ENCODE measurements at places on chromosomes 4 and X. TPM values are rescaled to one million over a fixed set of nuclear protein-coding genes. Genes with fewer than 3 reads are reported as not detected.

DNA sequence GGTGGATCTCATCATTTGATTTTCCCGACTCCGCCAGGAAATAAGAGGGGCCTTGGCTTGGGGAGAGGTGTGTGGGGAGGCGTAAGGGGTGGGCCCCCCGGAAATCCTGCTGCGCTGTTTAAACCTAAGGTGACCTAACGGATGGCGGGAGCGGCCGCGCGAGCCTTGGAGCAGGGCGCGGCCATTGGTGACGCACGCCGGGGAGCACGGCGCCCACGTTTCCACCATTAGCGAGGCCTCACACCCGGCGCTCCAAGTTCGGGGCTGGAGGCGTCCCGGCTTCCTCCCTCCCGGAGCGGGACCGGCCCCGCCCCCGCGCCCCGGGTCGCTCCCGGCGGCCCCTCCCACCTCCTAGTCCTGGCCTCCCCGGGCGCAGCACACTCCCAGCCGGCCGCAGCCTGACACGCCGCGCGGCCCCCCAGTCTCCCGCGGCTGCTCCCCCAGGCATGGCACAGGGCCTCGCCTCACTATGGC lies at the start of gene SMS:
SMS (plus strand) TSS at position 354 of the 474 bp plus-strand sequence; CDS start at position 470, 116 bp downstream.
- H3K27me3 ChIP-seq, result no peaks in the 10 kb centered on the region
- peak; percentile 61 for DNase-seq
- H3K4me1 ChIP-seq, result peaks cover 23% of the 10 kb centered on the region

Gene RAI2
- not detected for total RNA-seq

DNA sequence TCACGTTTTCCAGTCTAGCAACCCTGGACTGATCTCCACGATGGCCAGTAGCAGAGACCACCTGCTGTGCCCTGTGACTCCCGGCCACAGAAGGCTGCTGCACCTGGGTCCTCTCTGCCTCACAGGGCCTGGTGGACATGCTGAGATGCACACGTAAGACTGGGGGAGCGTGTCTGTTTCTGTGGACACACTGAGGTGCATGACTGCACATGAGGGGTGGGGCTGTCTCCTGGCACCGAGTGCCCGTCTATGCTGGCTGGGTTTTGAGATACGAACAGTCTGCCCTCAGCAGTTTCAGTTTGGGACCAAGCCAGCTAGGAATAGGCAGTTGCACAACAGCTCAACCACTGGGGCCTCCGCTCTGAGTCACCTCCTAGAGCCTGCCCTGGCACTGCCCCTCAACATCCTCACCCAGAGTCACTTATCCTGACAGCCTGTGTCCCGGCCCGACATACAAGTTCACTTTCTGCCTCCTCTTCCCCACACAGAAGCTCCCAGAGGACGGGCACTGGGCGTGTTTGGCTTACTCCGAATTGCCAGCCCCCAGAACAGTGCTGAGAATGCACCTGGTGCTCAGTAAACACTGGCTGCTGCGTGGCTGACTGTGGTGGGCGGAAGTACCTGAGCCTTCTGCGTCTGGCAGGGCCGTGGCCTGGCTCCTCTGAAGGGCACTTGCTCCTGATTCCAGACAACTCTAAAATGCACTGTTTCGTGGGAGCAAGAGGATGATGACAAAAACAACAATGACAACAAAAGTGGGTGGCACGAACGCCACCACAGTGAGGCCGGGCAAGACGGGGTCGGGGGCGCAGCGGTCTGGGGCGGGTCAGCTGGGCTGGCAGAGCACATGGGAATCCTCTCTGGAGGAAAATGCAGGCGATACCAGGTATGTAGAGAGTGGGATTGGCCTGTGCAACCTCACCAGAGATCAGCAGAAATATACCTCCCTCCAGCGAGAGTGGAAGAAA lies 30.9 kb downstream of the RNF212 start:
- no peak overlapping the region for H3K4me3 ChIP-seq
- peaks cover 13% of the 10 kb centered on the region for H3K4me1 ChIP-seq
- DNase-seq, result peak; percentile 32
- no peaks in the 10 kb centered on the region for H3K36me3 ChIP-seq
- H3K27ac ChIP-seq, result no peak overlapping the region

Gene GAGE12F
- total RNA-seq, result not detected

Gene ALAS2
- total RNA-seq, result 0.94 TPM

DNA sequence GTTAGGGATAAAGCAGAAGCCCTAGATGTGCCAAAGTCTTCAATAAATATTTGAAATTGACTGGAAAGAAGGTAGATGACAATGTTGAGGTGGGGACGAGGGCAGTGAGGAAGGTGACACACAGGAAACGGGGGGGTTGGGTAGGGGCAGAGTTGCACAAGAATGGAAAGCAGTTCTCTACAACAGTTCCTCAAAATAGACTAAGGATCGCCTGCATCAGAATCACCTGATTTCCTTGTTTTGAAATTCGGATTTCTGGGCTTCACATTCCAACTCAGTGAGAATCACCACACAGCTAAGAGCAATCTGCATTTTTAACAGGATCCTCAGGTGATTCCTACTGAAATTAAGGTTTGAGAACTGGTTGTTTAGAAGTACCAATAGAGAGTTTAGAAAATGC lies 70.6 kb downstream of the ARFIP1 start:
- peak; percentile 77 for DNase-seq
- H3K27ac ChIP-seq, result peak overlapping the region; percentile 46
- peak overlapping the region; percentile 7 for H3K4me3 ChIP-seq
- no peaks in the 10 kb centered on the region for H3K27me3 ChIP-seq
- peaks cover 21% of the 10 kb centered on the region for H3K4me1 ChIP-seq
- H3K36me3 ChIP-seq, result no peaks in the 10 kb centered on the region

- H3K36me3 ChIP-seq, result no peaks in the 10 kb centered on the region
- peak; percentile 9 for DNase-seq
- no peaks in the 10 kb centered on the region for H3K27me3 ChIP-seq
- peaks cover 8% of the 10 kb centered on the region for H3K4me1 ChIP-seq
- no peak overlapping the region for H3K4me3 ChIP-seq
These were observed 105.5 kb downstream of the TMEM164 start for GRCh38 chrX:110108381-110108821.

- H3K27ac ChIP-seq, result no peak overlapping the region
- no peak overlapping the region for H3K4me3 ChIP-seq
- no peak for DNase-seq
- H3K27me3 ChIP-seq, result no peaks in the 10 kb centered on the region
- H3K36me3 ChIP-seq, result no peaks in the 10 kb centered on the region
These were observed 3.2 kb downstream of the CABS1 start for GRCh38 chr4:70337886-70338420.

DNA sequence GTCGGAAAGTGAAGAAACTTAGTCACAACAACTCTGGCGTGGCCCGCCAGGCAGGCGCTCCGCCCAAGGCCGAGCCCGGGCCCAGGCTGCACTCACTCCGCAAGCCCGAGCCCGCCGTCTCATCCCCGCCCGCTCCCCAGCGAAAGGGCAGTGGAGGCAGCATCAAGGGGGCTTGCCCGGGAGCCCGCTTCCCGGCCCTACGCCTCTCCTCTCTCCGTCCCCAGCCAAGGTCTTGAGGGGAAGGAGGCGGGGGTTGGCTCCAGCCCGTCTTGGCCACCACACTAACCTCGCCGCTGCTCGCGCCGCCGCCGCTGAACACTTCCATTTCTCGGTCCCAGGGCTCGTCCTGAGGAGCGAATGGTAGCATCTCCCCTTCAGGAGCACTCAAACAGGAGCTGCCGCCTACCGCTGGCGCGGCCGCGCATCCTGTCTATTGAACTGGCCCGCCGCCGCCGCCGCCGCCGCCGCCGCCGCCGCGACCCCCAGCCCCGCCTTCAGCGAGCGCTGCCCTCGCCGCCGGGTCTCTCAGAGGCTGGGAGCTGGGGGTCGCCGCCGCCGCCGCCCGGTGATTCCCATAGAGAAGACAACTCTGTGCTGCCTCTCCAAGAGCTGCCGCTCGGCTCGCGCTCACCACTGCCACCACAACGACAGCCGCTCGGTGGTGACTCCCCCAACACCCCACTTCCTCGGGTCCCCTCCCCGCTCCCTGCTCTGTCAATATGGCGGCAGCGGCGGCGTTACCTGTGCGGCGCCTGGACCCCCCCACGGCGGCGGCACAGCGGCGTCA lies at the start of gene RPS6KA6:
RPS6KA6 (minus strand) TSS at position 667 of the 787 bp plus-strand sequence; CDS start at position 367, 300 bp downstream.
- no peaks in the 10 kb centered on the region for H3K36me3 ChIP-seq
- peak within 1 kb of the TSS; percentile 60 for H3K27ac ChIP-seq
- DNase-seq, result no peak
- H3K4me1 ChIP-seq, result no peaks in the 10 kb centered on the region
- no peak within 1 kb of the TSS for H3K4me3 ChIP-seq

DNA sequence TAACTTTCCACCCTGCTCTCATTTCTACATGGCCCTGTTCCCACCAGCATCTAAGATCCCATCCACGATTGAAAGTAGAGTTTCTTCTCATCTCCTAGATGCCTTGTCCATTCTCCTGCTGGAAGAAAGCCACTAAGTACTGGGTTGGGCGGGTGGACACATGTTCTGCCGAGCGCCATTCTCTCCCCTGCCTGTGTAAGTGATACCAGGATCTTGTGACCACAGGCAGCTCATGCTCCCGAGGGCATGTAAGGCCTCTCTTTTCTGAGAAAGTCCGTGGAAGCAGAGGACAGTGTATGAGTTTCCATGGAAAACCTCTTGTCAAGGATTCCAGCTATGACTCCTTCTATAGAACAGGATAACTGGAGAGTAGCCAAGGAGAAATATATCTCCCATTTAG lies 3.3 kb upstream of the SLC25A4 start:
- H3K4me3 ChIP-seq, result no peak overlapping the region
- no peaks in the 10 kb centered on the region for H3K36me3 ChIP-seq
- H3K4me1 ChIP-seq, result peaks cover 13% of the 10 kb centered on the region
- H3K27me3 ChIP-seq, result peaks cover 4% of the 10 kb centered on the region
- no peak for DNase-seq

DNA sequence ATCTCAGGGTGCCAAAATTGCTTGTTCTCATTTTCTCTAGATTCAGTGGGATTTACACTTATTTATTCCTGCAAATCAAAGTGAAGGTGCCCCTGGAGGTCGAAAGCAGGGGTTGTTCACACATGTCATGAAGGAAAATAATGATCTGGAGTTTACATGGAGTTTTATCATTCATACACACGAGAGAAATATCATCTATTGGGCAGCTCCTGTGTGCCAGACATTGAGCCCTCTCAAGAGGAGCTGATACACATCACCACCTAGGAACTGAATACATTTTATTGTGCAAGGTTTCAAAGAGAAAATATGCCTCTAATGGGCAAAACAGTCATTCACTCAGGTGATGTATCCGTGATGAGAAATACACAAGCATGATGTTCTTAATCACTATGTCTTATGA lies 23.5 kb downstream of the CLNK start:
- DNase-seq, result no peak
- no peak overlapping the region for H3K27ac ChIP-seq
- H3K36me3 ChIP-seq, result no peaks in the 10 kb centered on the region
- no peaks in the 10 kb centered on the region for H3K4me1 ChIP-seq

Gene PRKX
- total RNA-seq, result 52.5 TPM

Gene PNMA5
- total RNA-seq, result 0.62 TPM

DNA sequence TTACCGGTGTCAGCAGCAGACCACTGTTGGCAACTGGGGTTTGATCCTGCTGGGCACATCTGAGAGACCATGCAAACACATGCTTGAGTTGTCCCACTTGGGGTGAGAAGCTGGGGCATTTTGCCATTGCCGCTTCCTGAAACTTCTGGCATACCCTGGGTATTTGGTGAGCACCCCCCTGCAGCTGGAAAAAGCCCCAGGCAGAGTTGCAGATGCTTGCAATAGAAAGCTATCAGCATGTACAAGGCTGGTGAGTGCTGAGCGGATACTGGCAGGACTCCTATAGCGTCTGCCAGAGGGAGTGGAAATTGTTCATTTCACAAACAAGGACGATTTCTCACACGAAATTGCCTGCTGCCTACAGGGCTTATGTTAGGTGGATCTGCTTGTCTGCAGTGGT lies 32.3 kb downstream of the SUPT20HL1 start:
- no peaks in the 10 kb centered on the region for H3K36me3 ChIP-seq
- H3K27me3 ChIP-seq, result peaks cover 3% of the 10 kb centered on the region
- H3K27ac ChIP-seq, result no peak overlapping the region
- DNase-seq, result no peak
- no peak overlapping the region for H3K4me3 ChIP-seq

Gene COL25A1
- not detected for total RNA-seq

DNA sequence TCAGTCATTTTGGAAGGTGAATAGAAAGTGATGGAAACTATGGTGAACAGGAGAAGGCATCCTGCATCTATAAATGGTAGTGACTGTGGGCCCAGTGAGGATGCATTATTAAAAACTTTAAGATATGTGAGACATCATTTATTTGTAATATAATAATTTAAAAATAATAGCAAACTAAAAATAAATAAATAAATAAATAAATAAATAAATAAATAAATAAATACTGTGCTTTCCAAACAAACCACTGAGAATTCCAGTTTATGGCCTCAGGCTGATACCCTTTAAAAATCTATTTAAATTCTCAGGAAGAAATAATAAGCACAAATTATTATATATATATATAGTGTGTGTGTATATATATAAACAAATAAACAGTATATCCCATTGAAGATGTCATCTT lies 248.0 kb upstream of the DCAF8L1 start:
- no peak for DNase-seq
- no peaks in the 10 kb centered on the region for H3K27me3 ChIP-seq
- no peaks in the 10 kb centered on the region for H3K36me3 ChIP-seq
- no peak overlapping the region for H3K4me3 ChIP-seq
- no peaks in the 10 kb centered on the region for H3K4me1 ChIP-seq

- no peak for DNase-seq
- no peaks in the 10 kb centered on the region for H3K27me3 ChIP-seq
- no peak overlapping the region for H3K4me3 ChIP-seq
- no peaks in the 10 kb centered on the region for H3K4me1 ChIP-seq
- no peak overlapping the region for H3K27ac ChIP-seq
These were observed 43.5 kb upstream of the PDE5A start for GRCh38 chr4:119672086-119672485.

DNA sequence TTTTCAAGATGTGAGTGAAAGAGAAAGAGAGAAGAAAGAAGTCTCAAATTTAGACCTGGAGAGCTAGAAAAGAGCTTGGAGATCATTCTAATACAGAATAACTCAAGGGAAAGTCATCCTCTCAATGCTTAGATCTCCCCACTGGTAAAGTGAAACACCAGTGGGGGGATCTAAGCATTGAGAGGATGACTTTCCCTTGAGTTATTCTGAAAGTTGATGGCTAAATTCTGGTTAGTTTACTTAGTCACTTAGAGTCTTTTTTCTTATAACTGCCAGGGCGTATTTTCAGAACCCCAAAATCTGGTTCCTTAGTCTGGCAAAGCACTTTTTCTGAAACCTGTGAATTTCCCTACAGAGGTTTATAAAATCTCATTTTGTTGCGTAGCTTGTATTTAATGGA lies 198.6 kb downstream of the ARHGAP24 start:
- no peaks in the 10 kb centered on the region for H3K27me3 ChIP-seq
- DNase-seq, result no peak
- H3K36me3 ChIP-seq, result peaks cover 27% of the 10 kb centered on the region

- H3K36me3 ChIP-seq, result no peaks in the 10 kb centered on the region
- H3K27ac ChIP-seq, result no peak overlapping the region
- no peak for DNase-seq
- H3K27me3 ChIP-seq, result no peaks in the 10 kb centered on the region
These were observed 686.1 kb downstream of the GLUD2 start for GRCh38 chrX:121733514-121733913.

GRCh38 chrX:1673337-1673736 lies 58.5 kb downstream of the ASMT start:
- no peaks in the 10 kb centered on the region for H3K4me1 ChIP-seq
- H3K4me3 ChIP-seq, result no peak overlapping the region
- H3K27ac ChIP-seq, result no peak overlapping the region
- DNase-seq, result peak; percentile 62
- H3K27me3 ChIP-seq, result no peaks in the 10 kb centered on the region
